T-helper 17 cell (primary cell): ENCODE measurements at places on chromosomes 16 and 17.

DNA sequence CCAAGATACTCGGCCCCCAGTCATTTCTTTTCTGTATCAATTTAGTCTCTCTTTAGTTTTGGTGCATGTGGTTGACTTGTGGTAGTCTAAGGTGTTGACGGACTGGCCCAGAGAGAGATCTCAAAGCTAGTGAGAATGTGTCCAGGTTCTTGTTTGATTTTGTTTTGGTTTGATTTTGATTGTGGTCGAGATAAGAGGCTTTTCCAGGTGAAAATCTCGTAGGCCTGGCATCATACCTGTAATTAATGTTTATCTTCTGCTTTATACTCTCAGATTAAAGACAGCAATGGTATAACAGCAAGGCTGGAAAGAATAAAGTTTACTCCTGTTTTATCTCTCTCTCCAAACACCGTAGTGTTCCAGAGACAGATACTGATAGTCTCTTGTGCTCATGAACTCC, 172.4 kb upstream of the CACNG5 start:
- DNase-seq = no peak

- DNase-seq = no peak
These were observed 46.0 kb upstream of the ARL4D start for GRCh38 chr17:43352579-43353331.

GRCh38 chr16:71254832-71255525, 24.5 kb upstream of the HYDIN start:
- no peak for DNase-seq

- DNase-seq = no peak
These were observed 65.9 kb downstream of the KSR1 start for GRCh38 chr17:27522028-27522635.

GRCh38 chr17:15453246-15453645, 14.2 kb downstream of the CDRT4 start:
- DNase-seq = no peak

DNA sequence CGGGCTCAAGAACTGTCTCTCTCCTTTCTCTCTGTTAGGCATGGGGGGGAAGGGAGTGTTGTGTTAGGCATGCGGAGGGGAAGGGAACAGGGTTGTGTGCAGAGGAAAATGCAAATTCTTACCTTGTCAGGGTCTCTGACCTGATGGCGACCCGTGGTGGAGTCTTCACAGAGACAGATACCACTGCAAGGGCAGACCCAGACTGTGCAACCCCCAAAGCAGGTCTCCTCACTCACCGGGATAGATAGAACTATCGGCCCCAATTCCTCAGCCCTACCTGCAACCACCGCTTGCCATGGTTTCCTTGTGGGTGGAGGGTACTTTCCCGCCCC, 9.6 kb upstream of the MPP2 start:
- DNase-seq = no peak

DNA sequence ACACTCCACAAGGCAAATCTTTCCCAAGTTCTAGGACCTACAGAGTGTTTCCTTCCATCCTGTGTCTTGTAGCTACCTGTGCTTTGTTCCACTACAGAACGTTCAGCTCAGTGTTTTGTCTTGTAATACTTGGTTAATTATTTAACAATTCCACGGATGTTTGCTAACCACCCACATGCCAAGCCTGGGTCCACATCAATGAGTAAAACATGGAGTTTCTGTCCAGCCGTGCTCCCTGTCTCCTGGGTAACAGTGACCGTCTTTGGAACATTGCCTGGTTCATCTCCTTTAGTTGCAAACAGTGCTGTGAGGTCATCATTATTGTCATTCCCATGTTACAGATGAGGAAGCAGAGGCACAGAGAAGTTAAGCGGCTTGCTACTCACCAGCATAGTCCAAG, 41.3 kb downstream of the IRF8 start:
- no peak for DNase-seq

DNA sequence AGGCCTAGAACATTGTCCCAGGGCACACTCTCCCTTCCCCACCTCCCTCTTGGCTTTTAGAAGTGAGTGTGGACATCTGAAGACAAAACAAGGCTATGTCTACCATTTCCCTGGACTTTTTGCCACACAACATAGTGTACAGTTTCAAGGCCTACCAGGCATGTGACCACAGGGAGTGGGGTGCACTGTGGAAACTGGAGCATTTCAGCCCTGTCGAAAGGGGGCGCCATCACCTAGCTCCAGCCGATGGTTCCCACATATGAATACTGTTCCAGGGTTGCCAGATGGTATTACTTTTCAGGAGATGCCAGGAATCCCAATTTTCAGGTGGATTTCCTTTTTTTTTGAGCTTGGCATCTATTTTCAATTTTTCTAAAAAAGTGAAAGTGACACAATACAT, 140.7 kb downstream of the KATNIP start:
- DNase-seq = no peak

- no peak for DNase-seq
These were observed 29.3 kb upstream of the JPH3 start for GRCh38 chr16:87572959-87573358.

DNA sequence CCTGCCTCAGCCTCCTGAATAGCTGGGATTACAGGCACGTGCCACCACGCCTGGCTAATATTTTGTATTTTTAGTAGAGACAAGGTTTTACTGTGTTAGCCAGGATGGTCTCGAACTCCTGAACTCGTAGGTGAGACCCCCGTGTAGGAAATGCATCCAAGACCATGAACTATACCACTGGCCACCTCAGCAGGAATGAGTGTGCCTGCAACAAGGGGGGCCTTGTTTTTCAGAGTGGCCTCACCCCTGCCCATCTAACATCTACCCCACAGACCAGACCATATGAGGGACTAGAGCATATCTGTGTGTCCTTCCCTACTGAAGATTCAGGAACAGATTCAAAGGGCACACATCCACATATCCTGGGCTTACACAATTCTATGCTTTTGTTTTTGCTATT, 44.9 kb downstream of the SHISA6 start:
- DNase-seq = no peak

- no peak for DNase-seq
These were observed 132.1 kb downstream of the HS3ST4 start for GRCh38 chr16:25823891-25824290.

- no peak for DNase-seq
These were observed 274.9 kb downstream of the CDH11 start for GRCh38 chr16:64846966-64847365.

DNA sequence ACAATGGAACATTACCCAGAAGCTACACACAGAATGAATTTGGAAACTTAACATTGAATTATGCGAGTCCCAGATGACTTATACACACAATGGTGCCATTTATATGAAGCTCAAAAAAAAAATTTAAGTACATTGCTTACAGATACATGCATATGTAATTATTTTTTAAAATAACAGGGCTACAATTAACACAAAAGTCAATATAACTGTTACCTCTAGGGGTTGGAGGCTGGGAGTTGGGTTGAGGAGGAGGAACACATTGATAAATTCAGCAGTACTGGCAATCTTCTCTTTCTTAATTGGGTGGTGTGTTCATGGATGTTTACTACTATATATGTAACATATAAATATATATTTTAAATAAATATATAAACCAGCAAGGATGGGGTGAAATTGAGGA, 1.1 kb downstream of the ZNF23 start:
- no peak for DNase-seq

- DNase-seq = peak; percentile 84
These were observed 4.4 kb downstream of the FMNL1 start for GRCh38 chr17:45225964-45226530.

GRCh38 chr16:14490235-14490634, 139.8 kb downstream of the PARN start:
- DNase-seq = no peak

- no peak for DNase-seq
These were observed 4.9 kb upstream of the RASD1 start for GRCh38 chr17:17500999-17501605.

GRCh38 chr16:65832679-65833078, 533.8 kb upstream of the CDH5 start:
- no peak for DNase-seq

DNA sequence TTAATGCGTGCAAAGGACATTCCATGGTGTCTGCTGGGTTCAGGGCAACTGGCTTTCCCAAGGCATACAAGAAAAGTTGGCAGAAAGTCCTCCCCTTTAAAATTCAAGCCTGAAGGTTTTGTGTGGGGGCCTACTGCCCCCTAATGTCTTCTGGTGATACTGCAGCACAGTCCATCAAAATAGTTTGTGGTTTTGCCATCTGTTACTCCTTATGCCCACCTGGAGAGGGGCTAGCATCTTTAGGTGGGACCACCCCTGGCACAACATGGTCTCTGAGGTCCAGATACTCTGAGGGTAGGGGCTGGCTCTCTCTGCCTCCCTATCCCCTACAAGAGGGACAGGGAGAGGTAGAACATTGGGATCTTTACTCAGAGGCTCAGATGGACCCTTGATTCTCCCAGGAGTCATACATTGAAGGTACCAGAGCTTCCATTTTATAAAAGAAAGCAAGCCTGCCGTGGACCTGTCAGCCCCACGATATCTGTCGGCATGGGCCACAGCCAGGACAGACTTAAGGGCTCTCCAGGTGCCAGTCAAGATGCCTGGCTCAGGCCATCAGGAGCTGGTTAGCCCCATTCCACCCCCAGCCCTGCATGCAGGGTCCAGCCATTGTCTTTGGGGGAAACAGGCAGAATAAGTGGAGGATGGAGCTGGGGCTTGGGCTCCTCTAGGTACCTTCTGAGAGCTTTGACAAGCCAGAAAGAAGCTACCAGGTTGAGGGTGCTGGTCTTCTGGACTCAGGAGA, 6.3 kb downstream of the ESRP2 start:
- DNase-seq = no peak

GRCh38 chr16:73046202-73046848, 1.6 kb downstream of the ZFHX3 start:
- DNase-seq = no peak

GRCh38 chr17:78122931-78123249, 5.7 kb downstream of the TMC6 start:
- DNase-seq = no peak

DNA sequence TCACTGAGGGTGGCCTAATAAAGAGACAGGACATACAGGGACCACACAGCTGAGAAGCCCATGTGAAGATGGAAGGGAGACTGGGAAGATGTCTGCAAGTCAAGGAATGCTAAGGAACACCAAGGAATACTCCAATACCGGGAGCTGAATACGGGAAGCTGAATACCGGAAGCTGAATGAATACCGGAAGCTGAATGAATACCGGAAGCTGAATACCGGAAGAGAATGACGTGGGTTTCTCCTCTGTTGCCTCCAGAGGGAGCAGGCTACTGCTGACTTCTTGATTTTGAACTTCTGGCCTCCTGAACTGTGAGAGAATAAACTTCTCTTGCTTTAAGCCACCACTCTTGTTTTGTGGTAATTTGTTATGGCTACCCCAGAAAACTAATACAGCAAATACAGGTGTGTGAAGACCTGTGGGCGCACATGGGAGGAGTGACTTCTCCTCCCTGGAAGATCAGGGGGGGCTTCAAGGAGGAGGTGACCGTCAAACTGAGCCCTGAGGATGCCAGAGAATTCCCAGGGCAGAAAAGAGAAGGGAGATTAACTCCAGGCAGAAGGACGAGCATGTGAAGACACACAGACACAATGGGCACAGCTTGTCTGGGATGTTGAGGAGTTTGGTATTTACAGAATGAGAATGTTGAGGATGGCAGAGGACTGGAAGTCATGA, 259.9 kb downstream of the IRF8 start:
- no peak for DNase-seq

- no peak for DNase-seq
These were observed 5.0 kb downstream of the ABHD15 start for GRCh38 chr17:29561554-29562517.

GRCh38 chr16:86581458-86581857, 3.1 kb downstream of the FOXL1 start:
- DNase-seq = no peak

DNA sequence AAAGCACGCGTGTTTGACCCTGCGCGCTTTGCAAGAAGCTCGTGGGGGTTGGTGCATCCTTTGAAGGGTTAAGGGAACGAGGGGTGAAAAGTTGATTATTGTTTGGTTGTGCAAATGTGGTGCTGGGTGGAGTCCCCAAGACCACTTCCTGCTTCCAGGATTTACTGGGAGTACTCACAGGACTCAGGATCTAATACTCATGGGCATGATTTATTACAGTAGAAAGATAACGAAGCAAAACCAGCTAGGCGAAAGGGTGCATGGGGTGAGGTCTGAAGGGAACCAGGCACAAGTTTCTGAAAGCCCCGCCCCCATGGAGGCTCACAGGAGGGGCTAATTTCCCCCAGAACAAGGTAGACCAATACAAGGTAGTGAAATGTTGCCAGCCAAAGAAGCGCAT, 58.8 kb downstream of the RPTOR start:
- no peak for DNase-seq

GRCh38 chr17:9456330-9456729, 119.3 kb downstream of the STX8 start:
- DNase-seq = no peak

GRCh38 chr17:45155483-45155882, 6.2 kb upstream of the HEXIM2 start:
- no peak for DNase-seq

DNA sequence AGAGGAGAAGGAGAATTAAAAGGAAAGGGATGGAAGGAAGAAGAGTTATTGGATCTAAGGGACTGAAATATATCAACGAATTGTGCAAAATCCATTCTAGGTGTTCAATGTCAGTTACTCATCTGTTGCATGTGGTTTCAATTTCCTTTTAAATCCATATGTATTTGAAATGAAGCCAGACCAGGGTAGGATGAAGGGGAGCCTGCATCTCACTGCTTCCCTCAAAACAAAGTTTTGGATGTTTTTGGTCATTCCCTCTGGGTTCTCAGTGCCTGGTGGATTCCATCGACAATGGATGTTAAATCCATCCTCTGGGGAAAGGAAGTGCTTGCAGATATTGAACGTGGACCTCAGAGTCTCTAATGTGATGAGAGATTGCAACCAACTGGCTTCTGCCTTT, 103.5 kb upstream of the XYLT1 start:
- no peak for DNase-seq

DNA sequence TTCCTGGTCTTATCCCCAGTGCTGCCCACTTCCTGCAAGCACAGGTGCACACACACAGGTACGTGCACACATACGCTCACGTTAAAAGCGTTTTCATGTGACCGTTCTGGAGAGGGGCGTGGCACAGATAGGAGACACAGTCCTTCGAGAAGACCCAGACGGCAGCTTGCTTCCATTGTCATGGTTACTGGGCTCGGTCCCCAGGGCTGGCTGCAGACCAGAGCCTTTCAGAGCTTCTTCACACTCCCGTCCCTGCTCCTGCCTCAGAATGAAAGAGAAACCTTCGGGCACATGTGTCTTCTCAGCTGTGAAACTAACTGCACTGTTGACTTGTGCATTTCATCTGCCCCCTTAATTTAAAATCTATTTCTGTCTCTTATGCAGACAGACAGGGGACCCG, 154.2 kb downstream of the PITPNC1 start:
- no peak for DNase-seq

DNA sequence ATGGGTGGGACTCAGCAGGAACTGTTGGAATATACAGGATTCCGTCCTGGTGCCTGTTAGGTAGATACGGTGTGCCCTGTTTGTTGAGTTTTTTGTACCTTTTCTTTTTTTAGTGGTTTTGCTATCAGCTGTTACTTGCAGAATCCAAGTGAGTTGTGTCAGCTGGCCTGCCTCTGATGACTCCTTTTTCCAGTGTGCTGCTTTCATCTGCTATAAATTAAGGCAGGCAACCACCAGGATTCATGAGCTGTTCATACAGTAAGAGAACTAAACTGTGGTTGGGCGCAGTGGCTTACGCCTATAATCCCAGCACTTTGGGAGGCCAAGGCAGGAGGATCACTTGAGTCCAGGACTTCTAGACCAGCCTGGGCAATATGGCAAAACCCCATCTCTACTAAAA, 79.9 kb downstream of the WNT3 start:
- no peak for DNase-seq
